ENCODE measurements at places on chromosomes 3 and 15. TPM values are rescaled to one million over a fixed set of nuclear protein-coding genes. Genes with fewer than 3 reads are reported as not detected.

DNA sequence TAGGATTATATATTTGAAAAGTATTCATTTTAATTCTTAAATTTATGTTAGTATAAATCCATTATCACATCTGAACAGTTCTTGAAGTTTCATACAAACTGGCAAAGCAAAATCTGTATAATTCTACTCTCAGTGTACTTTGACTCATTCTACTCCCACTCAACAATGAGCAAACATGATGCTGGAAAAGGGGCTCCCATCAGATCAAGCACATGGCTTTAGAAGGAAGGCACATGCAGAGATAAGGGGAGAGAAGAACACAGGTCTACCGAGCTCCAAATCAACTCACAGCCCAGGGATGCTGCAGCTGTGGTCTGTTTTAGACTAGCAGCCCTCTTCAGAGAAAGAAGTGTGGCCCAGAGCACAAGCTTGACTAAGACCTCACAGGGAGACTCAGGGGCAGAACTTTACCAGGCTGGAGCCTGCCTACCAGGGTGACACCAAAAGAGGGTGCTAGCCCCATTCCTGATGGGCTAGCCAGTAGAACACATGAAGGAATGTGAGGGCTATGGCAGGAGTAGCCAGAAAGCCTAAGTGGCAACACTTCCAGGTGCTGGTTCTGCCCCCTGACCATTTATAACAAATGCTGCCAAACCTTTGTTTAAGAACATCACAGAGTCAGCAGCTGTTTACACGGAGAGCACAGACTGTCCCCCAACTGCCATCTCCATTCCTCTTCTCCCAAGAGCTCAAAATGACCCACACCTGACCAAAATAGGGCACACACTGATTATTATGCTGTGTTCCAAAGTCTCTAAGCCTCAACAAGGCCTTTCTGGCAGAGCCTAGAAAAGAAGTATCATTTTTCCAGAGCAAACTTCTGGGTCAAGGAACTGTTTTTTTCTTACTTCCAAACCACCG is 19.5 kb downstream of the SEC22C start:
- no peak for DNase-seq

The LRRIQ4 gene
- not detected for total RNA-seq

DNA sequence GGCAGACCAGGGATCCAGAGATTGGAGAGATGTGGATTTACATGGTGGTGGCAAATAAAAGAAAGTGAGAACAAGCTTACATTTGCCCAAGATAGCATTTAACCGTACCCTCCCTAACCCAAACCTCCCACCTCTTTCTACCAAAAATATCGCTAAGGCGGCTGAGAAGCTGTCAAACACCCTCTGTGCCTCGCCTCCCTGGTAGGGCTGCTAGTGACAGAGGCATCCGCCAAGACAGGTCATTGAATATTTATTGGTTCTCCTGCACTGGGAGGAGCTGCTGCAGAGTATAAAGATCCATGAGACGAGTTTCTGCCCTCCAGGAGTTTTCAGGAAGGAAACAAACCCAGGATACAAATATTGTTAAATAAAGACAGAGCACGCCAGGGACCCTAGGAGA is 107.3 kb upstream of the TMC3 start:
- DNase-seq, result no peak

DNA sequence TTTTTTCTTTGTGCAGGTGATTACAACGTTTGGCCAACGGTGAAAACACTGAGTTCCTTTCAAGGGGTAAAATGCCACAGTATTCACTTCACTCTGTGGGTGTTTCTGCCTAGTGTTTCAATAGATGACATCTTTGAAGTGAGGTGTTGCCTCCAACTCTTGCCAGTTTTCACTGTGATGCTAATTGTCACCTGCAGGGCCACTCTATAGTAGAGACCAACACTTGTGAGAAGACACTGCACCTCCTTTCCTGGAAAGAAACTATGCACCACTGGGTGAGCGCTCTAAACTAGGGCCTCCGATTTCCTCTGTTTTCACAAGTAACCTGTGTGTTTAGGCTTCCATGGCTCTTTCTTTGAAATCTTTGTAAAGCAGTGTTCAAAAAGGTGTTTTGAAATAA is 98.3 kb downstream of the THRB start:
- no peak for DNase-seq

DNA sequence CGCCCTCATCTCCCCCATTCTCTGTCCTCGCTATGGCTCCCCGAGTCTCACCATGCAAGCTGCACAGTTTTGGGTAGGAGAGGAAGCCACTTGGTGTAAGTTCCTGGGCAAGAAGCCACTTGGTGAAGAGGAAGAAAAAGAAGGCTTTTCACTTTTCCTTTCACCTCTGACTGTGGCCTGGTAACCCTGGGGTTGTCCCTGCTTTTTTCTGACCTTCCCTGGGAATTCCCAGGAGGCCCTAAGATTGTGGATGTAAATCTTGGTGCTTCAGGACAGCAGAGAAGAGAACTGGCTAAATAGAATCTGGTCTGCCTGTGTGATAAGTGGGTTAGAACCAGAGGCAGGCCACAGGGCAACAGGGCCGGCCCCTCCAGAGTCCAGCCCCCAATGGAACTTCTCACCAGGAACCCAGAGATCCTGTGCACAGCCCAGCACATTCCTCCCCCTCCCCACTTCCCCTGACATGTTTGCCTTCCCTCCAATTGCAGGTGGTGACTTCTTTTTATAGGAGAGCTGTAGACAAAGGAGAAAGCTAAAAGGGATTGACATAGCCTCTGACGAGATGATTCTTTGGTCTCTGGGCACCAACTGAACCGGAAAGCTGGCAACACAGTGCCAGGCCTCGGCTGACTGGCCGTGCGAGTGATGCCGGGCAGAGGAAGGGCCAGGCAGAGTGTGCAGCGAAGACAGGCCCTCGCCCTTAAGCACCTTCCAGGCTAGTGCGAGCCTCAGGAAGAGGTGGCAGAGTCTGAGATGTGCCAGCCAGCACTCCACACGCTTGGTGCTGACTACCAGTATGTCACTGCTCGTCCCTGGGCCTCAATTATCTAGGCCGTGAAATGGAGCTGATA is 19.4 kb upstream of the SKOR1 start:
- no peak for DNase-seq

GRCh38 chr3:152203652-152204051 is 65.1 kb upstream of the MBNL1 start:
- no peak for DNase-seq

DNA sequence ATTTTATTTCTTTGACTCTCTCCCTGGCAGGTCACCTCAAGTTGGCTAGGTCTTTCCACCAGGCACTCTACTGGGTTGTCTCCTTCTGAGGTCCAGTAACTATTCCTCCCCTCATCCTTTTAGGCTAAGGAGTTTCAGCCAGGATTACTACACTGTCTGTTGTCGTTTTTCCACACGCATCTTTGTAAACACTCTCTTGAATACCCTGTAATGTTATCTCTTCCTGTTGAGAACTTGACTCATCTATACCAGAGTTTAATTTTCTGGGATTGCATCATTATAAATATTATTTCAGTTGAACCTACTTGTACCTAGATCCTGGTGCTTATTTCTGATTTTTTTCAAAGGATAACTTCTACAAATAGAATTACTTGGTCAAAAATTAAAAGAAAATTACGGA is 138.3 kb downstream of the SQOR start:
- no peak for DNase-seq

GRCh38 chr3:74883222-74883621 is 268.8 kb upstream of the CNTN3 start:
- DNase-seq, result no peak

GRCh38 chr3:84943379-84943778 is 15.4 kb upstream of the CADM2 start:
- no peak for DNase-seq

DNA sequence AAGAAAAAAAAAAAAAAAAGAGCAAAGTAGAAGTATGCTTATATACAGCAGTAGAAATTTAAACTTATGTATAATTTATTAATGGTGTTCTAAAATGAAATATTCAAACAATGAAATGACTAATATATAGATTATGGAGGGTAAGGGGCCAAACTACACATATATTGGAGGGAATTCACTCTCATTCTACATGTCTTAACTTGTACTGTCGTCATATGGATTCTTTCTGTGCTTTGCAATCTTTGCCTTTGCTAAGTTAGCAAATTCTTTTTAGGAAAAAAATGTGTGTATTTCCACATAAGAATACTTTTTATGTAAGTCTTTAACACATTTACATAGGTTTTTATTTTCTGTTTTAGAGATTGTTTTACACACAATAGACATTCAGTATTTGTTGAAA is 118.9 kb upstream of the MBNL1 start:
- no peak for DNase-seq

DNA sequence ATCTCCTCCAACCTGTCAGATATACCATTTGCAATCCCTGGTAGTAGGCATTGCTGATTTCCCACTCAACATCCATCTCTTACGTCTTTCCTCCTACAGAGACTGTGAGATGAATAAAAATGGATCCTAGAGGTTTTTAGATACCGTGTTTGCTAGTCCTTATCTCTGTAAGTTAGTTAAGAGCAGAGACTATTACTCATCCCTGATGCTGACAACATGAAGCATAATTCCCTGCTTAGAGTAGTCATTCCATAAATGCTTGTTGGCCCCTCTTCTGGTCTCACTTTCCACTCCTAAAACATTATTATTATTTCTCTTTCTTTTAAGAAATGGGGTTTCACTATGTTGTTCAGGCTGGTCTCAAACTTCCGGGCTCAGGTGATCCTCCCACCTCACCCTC is 136.2 kb downstream of the RTP4 start:
- no peak for DNase-seq

The NLGN1 gene
- total RNA-seq, result 6.0 TPM
